ENCODE measurements at places on chromosomes 5 and 9.

DNA sequence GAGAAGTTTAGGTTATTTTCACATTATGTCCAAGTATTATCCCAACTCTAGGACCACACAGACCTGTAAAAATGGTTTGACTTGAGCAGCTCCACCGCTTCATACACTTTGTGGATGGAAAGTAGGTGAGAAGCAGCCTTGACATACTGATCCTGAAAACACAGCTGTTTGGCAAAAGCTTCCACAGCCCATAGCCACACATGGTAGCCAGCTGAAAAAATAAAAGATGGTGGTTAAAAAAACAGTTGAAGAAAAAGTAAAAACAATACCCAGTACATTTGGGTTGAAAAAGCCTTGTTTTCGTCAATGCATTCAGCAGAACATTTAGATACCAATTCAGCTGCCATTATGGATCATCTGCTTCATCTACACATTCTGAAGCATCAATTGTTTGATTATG is 36.7 kb downstream of the GEMIN5 start:
- DNase-seq, result no peak

DNA sequence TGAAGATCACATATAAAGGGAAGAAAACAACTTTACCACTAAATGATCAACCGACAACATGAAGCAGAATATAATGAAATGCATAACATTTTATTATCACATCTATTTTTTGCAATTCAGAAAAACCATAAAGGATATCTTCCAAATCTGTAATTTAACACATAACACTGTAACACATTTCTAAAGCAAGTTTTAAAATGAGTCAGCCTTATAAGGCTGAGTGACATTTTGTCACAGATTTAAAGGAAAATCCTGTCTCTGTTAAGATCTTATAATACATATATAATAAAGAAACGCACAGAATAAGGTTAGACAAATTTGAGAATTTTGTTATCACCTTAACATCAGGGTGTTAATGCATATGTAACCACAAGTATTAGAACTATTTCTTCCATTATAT is 198.4 kb upstream of the RASA1 start:
- no peak for DNase-seq

DNA sequence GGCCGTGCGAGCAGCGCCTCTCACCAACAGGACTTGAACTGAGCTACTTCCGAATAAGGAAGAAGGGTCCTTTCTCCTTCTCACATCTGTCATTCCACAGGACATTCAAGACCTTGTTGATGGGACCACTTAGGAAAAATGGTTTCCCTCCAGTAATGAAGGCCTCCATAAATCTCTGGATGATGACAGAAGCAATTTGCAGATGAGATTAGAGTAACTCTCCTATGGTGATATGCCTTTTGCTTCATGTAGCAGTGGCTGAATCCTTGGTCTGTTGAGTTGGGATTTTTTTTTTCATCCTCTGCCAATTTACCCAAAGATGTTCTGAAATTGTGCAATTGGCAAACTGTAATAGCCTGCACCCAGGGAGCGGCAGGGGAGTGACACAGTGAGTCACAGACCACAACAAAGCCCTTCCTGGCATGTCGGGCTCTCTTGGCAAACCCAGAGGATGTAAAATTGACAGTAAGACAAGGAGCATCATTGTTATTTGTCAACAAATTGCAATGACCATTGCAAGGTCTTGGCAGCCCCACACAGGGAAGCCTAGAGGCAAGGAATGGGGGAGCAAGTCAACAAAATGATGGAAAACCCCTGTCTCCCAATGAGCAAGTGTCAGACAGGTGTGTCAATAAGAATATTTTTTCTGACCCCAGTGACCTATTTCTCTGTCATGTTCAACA is 275.9 kb downstream of the ACTL7B start:
- no peak for DNase-seq

DNA sequence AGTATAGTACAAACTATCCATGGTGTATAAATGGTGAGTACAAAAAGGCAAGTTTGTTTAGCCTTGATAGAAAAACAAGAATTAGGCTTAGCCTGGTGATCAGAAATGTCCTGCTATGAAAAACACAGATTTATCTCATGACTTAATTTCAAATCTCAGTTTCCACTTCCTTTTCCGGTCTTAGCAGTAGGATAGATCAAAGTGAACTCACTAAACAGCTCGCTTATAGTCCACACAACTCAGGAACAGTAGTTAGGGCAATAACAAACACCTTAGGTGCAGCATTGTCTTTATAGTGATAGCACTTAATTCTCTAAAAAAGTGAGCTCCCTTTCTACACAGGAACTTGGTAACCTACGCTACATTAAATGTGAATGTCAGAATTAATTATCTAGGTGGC is 11.4 kb downstream of the GOLGA1 start:
- no peak for DNase-seq

GRCh38 chr5:176741561-176742211 is 68.7 kb upstream of the UNC5A start:
- no peak for DNase-seq

Measured in hematopoietic multipotent progenitor cell treated with erythropoietin and hydrocortisone succinate and interleukin-3 and kit ligand, for 15 days (in vitro differentiated cells).